CD4-positive, alpha-beta T cell treated with Interleukin-12 subunit alpha and Interleukin-12 subunit beta, for 1 hour (primary cell): ENCODE measurements at places on chromosomes 1 and 21.

GRCh38 chr1:15128520-15129313 lies 24.8 kb upstream of the TMEM51 start:
- peak; percentile 64 for DNase-seq

DNA sequence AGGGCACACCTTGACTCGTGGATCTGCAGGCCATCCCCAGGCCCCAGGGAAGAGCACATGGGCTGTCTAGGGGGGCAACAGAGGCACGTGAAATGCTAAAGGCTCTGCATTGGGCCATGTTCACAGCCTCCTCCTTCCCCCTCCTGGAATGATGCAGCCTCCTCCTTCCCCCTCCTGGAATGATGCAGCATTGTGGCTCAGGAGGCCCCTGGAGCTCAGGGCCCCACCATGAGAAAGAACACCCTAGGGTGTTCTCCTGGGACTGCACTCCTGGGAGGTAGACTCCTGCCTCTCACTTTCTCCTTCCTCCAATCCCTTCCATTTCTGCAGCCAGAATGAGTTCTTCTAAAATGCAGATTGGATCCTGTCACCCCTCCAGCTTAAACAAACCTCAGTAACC lies 1.5 kb upstream of the IGFN1 start:
- no peak for DNase-seq

- DNase-seq = no peak
Observed at GRCh38 chr1:67085326-67085725, 31.4 kb upstream of the SLC35D1 start.

DNA sequence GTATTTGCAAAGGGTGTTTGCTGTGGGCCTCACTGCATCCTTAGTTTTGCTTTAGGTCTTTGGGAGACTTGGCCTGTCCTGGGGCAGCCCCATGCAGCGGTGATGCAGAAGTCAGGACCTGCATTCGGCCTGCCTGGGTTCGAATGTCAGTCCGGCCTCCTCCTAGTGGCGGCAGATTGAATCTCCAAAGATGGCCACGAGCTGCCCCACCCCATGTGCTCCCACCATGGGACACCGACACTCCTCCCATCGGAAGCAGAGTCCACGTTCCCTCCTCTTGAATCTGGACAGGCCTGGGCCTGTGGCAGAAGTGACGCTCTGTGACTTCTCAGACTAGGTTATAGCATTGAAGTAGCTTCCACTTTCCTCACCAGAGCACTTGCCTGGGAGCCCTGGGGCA lies 16.3 kb upstream of the NPPB start:
- DNase-seq = no peak

- peak; percentile 22 for DNase-seq
Observed at GRCh38 chr1:246577082-246577719, 10.9 kb downstream of the CNST start.

GRCh38 chr21:17981060-17981740 lies 162.0 kb upstream of the C21orf91 start:
- no peak for DNase-seq

DNA sequence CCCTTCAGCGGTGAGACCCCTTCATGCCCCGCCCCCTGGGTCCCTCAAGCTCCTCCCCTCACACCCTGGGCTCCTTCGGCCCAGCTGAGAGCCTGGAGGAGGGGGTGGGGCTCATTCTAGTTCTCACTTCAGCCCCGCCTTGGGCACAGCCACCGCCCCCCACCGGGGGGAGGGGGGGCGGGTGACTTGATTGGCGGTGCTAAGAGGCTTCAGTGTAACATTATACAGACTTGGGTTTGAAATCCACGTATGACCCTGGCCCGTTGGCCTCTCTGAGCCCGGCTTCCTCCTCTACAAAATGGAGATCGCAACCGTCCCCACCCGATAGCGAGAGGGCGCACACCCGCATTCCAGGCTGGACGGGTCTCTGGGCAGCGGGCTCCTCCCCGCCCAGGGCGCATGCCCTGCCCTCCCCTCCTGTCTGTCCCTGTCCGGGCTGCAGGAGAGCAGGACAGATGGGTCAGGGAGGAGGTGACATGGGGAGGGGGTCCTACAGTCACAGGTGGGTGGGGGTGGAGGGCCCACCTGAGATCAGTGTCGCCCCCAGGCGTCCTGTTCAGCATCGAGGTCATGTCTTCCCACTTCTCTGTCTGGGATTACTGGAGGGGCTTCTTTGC lies 5.1 kb downstream of the CLCNKB start:
- DNase-seq = peak; percentile 53

DNA sequence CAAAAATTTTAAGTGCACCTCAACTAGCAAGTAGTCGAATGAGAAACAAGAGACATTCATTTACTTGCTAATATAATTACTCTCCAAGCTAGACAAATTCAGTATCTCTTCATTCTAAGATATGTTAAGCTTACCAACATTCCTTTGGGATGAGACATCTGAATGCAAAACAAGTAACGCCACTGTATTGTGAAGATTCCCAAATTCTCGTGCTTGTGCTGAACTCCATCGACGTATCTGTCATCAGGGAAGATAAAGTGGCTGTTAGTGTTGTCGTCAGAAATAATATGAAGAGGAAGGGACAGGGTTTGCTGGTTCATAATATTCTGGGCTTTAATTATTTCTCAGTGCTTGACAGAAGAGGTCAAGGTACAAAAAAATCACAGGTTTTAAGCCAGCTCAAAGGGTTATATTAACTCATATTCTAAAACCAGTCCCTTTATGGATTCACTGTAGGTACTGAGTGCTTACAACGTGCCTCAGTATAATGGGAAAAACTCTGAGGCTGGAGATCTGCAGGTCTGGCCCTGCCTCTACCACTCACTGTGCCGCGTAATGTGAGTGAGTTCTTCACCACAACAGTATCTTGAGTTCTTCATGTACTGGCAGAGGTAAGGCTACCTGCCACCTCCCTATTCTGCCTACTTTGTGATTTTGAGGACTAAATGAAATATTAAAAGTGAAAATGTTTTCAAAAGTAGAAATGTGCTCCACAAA lies 42.0 kb downstream of the PCSK9 start:
- no peak for DNase-seq

- no peak for DNase-seq
Observed at GRCh38 chr1:67713057-67713846, 28.3 kb downstream of the GADD45A start.

DNA sequence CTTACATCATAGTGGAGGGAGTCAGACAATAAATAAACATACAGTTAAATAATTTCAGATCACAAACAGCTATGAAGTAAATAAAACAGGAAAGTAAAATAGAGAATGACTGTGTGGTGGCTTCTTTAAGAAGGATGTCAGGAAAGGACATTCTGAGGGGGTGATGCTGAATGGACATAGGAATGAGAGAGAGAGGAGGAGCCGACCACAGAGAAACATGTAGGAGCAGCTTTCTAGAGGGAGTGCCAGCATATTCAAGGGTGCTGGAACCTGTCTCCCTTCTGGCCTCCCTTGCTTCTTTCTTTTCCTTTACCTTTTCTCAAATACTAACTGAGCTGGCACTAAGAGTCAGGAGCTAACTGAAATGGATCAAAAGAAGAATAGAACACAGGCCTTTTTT lies 20.5 kb upstream of the BCL10 start:
- no peak for DNase-seq

DNA sequence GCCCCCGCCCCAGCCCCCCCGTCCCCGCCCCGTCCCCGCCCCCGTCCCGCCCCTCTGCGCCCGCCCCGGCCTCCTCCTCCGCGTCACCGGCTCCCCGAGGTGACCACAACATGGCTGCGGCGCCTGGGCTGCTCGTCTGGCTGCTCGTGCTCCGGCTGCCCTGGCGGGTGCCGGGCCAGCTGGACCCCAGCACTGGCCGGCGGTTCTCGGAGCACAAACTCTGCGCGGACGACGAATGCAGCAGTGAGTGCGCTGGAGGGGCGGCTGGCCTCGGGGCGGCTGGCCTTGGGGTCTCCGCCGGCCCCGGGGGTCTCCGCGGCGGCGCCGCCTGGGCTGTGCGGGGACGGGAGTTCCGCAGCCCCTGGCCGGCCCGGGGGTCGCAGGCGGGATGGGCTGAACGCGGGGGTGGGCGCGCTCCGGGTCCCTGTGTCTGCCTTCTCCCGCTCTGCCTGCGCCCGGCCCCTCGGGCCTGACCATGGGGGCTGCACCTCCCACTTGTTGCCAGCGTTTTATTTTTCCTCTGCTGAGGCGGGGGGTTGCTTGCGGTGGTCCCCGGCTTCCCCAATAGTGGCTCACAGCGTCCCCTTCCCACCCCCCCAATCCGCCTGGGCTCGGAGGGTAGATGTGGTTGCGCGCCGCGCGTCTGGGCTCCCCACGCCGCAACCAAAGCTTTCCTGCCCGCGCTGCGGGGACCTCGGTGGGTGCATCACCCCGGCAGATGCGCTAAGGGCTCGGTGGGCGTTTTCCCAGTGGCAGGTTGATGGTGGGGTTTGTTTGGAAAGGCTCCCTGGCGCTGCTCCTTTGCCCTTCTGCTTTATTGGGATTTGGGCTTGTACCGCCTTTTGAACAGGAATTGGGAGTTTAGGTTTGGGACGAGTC lies at the start of gene MIA3:
Gene MIA3 (plus strand): TSS at position 97 of the 879 bp plus-strand sequence. CDS start 14 bp downstream, at position 111.
- peak; percentile 51 for DNase-seq

GRCh38 chr1:85322655-85323054 lies 46.2 kb upstream of the BCL10 start:
- no peak for DNase-seq

DNA sequence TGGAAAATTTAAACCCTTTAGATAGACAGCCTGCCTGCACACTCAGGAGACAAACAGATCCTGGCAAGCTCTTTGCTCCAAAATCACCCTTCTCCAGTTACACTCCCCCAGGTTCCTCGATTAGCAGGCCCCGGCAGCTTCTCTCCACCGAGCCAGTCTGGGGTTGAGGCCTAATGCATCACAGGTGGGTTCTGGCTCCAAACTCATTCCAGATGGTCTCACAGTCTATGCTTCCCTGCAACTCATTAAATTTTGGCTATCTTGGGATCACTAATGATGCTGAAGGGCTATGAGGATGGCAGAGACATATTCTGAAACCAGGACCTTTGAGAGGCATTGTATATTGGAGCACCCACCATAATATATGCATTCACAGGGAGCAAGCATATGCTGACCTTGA lies 559.8 kb upstream of the USP24 start:
- no peak for DNase-seq

GRCh38 chr1:8419172-8419571 lies 101.3 kb downstream of the SLC45A1 start:
- no peak for DNase-seq

DNA sequence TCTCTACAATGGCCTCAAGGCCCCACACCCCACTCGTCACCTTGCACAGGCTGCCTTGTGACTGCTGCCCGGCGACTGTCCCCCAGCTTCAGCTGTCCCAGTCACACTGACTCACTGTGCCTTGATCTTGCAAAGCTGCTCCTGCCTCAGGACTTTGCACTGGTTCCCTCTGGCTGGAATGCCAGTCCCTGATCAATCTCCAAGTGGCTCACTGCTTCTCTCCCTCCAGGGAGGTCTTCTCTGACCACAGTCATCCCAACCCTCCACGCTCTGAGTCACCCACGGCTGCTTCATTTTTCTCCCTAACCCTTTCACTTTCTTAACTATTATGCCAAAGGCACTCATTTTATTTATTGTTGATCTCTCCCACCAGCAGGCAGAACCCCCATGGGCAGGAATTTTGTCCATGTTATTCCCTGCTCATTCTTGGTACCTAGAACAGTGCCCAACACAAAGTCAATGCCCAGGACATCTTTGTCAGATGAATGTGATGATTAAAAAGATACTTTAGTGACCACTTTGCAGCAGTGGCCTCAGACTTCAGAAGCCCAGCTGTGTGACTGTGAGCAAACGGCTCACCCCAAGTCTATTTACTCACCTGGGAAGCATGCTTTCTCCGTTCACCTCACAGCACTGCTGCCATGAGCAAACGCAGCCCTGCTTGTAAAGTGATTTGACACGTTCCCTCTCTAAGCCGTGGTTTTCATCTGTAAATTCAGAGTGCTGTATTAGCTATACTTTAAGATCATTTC lies 53.4 kb downstream of the ZBTB18 start:
- DNase-seq = no peak

DNA sequence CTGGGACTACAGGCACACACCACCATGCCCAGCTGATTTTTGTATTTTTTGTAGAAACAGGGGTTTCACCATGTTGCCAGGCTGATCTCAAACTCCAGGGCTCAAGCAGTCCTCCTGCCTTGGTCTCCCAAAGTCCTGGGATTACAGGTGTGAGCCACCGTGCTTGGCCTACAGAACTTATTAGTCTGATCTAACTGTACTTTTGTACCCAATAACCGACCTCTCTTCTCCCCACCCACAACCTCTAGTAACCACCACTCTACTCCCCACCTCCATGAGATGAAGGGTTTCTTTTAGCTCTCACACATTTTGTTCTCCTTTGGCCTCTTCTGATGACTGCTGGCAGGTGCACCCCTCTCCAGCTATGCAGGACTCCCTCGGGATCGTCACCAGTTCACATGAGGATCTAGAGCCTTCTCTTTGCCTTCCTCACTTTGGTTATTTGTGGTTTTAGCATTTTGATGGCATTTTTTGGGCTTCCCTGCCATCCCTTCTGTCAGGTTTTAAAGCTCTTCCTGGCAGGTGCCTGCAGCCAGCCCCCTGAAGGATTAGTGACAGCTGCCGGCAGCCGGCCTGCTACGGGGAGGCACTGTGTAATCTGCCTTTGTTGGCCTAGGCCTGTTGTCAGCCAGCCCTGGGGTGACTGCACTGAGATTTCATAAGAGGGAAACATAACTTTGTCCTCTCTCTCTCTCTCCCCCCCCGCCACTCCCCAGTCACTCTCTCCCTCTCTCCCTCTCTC lies 99.8 kb upstream of the ATP1A1 start:
- no peak for DNase-seq

DNA sequence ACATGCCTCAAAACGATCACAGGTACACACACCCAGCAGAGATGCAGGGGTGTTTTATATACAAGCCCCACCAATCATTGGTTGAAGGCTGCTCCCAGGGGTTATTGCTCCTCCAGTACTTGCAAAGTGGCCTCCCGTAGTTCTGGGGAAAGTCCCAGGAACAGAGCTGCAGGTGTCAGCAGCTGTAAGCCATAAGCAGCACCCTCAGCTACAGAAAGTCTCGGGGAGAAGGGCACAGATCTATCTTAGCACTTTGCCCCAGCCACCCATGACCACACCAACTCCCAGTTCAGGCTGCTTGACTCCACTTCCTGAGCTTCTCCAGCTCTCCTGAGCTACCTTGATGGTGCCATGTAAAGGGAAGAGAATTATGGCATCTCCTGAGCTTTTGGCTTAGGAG lies 222.7 kb upstream of the GJB5 start:
- DNase-seq = no peak

- no peak for DNase-seq
Observed at GRCh38 chr1:119646521-119647227, 1.4 kb downstream of the ZNF697 start.

DNA sequence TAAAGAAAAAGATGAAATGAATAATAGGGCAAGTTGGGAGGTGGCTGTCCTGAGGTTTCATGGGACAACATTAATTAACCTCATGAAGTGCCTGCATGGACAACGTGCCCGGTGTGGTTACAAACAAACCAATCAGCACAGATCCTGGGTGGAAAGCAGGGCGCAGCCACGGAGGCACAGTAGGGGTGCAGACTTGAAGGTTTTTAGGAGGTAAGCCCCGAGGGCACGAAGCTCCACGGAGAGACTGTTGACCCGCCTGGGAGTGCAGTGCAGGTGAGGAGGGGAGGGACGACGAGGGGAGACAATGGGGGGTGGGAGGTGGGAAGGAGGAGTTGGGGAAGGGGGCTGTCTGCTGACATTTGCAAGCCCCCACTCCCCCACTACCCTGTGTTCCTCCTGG lies 2.3 kb upstream of the RIPK4 start:
- no peak for DNase-seq

- no peak for DNase-seq
Observed at GRCh38 chr1:29052100-29052499, 71.6 kb downstream of the TMEM200B start.
